Activated CD4-positive, alpha-beta T cell treated with anti-CD3 and anti-CD28 coated beads for 36 hours (primary cell): ENCODE measurements at places on chromosomes 6 and 20.
A peak's percentile ranks its signal among the peaks of the same experiment; 100 is the strongest.

DNA sequence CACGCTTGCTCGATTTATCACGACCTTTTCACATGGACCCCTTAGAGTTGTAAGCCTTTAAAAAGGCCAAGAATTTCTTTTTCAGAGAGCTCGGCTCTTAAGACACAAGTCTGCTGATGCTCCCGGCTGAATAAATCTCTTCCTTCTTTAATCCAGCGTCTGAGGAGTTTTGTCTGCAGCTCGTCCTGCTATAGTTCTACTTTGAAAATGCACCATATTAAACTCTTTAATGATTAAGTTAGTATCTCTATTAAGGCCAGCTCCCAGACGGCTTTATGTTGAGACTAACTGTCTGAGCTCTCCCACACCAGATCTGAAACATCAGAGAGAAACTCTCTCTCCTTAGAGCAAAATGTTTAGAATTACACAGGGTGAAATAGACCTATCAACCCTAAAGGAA is 18.0 kb upstream of the GSTA3 start:
- H3K36me3 ChIP-seq: no peaks in the 10 kb centered on the region
- no peak overlapping the region for H3K27ac ChIP-seq
- no peak overlapping the region for H3K4me3 ChIP-seq
- no peak for DNase-seq
- H3K27me3 ChIP-seq: peaks cover 5% of the 10 kb centered on the region
- H3K4me1 ChIP-seq: peaks cover 2% of the 10 kb centered on the region

GRCh38 chr20:2350606-2351005 is 30.1 kb upstream of the TGM6 start:
- H3K27ac ChIP-seq: no peak overlapping the region
- H3K4me3 ChIP-seq: no peak overlapping the region
- H3K36me3 ChIP-seq: no peaks in the 10 kb centered on the region
- H3K27me3 ChIP-seq: peaks cover 17% of the 10 kb centered on the region
- DNase-seq: no peak

- H3K27me3 ChIP-seq: peaks cover 12% of the 10 kb centered on the region
- no peaks in the 10 kb centered on the region for H3K4me1 ChIP-seq
- no peaks in the 10 kb centered on the region for H3K36me3 ChIP-seq
- DNase-seq: no peak
- H3K27ac ChIP-seq: no peak overlapping the region
These were observed 110.2 kb upstream of the CCN2 start for GRCh38 chr6:132061381-132061780.

GRCh38 chr20:38790200-38791053 is 15.1 kb upstream of the PPP1R16B start:
- H3K4me3 ChIP-seq: peak overlapping the region; percentile 13
- H3K36me3 ChIP-seq: no peaks in the 10 kb centered on the region
- no peak overlapping the region for H3K27ac ChIP-seq
- DNase-seq: peak; percentile 79
- no peaks in the 10 kb centered on the region for H3K27me3 ChIP-seq
- peaks cover 17% of the 10 kb centered on the region for H3K4me1 ChIP-seq

DNA sequence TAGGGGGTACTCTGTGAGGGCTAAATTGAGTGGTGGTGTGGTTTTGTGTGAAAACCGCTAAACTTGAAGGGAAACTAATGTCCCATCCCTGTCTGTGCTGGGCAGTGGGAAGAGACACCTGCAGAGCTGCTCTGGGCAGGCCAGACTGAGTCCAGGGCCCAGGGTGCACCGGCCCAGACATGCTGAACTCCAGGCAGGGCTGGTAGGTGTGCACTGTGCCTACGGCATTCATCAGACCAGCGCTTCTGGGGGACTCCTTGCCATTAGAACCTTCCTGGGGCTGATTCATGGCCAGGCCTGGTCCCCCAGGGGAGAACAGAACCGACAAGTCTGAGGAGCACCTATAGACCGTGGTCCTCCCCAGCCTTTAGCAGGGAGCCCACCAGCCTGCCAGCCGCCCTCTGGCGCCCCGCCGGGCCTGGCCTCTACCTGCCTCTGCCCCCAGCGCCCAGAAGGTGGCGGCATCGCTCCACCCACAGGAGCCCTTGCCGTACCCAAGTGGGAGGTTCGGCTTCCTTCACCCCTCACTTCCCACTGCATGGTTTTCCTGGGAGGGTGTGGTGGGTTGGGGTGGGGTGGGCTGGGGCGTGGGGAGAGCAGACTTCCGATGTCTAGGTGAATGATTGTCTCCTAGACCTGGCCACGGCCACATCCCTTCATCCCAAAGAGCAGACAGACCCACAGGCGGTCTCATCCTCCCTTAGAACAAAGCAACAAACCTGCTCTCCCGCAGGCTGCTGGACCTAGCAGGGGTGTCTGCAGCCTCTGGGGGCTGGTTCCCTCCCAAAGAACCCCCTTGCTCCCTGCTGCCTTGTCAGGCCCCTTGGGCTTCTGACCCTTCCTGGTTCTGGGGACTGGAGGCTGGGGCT is 15.5 kb downstream of the CCDC167 start:
- DNase-seq: peak; percentile 86
- peaks cover 15% of the 10 kb centered on the region for H3K4me1 ChIP-seq
- no peak overlapping the region for H3K4me3 ChIP-seq
- no peaks in the 10 kb centered on the region for H3K27me3 ChIP-seq

DNA sequence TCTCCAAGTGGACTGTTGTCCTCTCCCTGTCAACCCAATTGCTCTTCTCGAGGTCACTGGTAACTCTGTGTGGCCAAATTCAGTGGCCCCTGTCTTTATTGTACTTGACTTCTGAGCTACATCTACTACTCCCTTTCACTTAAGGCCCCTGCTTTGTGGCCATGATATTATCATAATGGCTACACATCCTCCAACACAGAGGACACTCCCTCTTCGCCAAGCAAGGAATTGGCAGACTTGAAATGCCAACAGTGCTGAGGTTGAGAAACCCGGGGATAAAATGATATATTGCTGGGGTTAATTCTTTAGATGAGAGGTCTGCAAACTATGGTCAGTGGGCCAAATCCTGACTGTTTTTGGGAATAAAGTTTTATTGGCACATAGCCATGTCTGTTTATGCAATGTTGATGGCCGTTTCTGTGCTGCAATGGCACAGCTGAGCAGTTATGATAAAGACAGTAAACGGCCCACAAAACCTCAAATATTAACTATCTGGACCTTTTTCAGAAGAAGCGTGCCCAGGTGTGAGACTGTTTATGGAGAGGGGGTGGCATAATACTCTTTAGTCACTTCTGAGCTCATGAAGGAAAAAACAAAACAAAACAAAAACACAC is 12.0 kb upstream of the MRPS10 start:
- H3K27me3 ChIP-seq: no peaks in the 10 kb centered on the region
- H3K36me3 ChIP-seq: peaks cover 7% of the 10 kb centered on the region
- no peak overlapping the region for H3K4me3 ChIP-seq
- no peak for DNase-seq
- peak overlapping the region; percentile 5 for H3K27ac ChIP-seq
- peaks cover 9% of the 10 kb centered on the region for H3K4me1 ChIP-seq

DNA sequence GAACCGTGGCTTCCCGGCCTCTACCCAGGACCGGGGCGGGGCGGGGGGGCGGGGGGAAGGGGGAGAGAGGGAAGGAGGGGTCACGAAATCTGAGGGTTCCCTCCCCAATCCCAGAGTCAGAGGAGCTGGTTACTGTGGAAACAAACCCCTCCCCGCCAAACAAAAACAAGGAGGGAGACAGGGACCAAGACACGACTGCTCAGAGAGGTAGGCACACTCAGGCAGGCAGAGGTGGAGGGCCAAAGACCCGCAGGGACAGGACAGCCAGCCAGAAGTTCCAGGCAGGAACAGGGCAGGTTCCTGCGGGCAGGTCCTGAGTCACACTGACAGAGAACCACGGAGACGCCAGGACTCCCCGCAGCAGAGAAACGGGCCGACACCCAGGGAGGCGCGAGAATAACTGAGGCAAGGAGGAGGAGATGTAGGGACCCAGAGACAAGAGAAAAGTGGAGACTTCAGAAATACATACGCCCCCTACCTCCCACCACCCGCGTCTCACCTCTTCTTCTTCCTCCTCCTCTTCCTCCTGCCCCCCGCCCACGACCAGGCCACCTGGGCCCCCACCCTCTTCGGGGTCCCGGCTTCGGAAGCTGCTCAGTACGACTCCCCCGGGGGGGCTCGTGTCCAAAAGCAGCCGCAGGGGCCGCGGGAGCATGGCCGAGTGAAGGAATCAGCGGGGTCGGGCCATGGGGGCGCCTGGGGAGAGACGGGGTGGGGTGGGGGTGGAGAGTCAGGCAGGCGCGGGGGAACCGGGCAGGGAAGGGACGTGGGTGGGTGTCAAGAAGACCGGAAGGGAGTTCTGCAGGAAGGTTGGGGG is 578 bp downstream of the RGL2 start:
- peak overlapping the region; percentile 80 for H3K4me3 ChIP-seq

DNA sequence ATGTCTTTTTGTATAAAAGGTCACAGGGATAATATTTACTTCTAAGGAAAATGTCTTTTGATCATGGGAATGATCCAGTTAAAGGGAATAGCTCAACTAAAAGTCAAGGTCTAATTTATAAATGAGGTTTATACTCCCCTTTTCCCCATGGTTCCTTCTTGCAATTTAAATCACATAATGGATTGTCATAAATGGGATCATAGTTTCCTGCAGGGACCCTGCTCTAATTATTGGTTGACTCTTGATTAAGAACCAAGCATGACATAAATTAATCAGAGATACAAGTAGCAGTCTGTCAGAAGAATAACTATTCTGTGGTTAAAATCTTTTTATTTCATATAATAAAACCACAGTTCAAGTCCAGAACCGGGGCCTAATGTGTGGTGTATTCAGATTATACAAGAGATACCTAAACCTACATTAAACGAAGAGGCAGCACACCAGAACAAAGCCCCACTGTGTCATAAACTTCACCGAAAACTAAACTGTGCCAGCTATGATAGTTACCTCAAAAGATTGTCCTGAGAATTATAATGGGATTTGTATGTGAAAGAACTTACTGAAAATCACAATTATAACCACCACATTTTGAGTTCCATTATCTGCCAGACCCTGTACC is 43.0 kb upstream of the CD83 start:
- peaks cover 54% of the 10 kb centered on the region for H3K4me1 ChIP-seq
- peak overlapping the region; percentile 66 for H3K4me3 ChIP-seq
- no peak for DNase-seq
- no peaks in the 10 kb centered on the region for H3K36me3 ChIP-seq
- H3K27ac ChIP-seq: peak overlapping the region; percentile 92

DNA sequence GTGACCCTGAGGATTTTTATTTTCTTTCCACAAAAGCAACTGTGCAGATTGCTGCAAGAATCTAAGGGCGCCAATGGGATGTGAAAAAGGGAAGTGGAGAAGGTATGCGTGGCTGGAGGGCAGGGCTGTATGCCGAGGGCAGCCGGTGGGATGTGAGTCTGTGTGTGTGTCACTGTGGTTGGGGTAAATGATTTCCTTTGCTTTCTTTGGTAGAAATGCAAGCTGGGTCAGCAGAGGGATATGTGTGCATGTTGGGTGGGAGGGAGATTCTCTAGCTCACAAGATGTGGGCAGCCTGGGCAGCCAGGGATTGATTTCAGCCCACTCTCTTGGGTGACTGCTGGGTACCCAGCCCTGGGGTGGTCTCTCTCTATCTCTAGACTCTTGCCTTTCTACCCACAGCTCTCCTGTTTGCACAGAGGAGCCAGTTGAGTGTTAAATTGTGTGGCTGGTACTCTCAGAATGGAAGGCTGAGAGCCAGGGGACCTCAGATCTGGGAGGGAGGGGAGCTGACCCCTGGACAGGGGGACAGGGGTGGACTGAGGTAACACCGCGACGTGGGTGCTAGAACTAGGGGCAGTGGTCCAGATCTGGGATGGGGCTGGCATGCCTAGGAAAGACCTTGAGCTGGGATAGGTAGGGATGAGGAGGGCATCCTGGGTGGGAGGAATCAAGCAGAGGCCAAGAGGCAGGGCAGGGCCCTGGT is 136.8 kb upstream of the RNF24 start:
- H3K4me3 ChIP-seq: no peak overlapping the region
- no peak overlapping the region for H3K27ac ChIP-seq
- H3K36me3 ChIP-seq: no peaks in the 10 kb centered on the region
- H3K4me1 ChIP-seq: peaks cover 9% of the 10 kb centered on the region
- no peak for DNase-seq
- peaks cover 36% of the 10 kb centered on the region for H3K27me3 ChIP-seq

GRCh38 chr6:40506954-40507353 is 80.2 kb downstream of the LRFN2 start:
- H3K4me3 ChIP-seq: no peak overlapping the region
- DNase-seq: no peak
- no peaks in the 10 kb centered on the region for H3K4me1 ChIP-seq
